ENCODE measurements at places on chromosomes 2 and 18.

DNA sequence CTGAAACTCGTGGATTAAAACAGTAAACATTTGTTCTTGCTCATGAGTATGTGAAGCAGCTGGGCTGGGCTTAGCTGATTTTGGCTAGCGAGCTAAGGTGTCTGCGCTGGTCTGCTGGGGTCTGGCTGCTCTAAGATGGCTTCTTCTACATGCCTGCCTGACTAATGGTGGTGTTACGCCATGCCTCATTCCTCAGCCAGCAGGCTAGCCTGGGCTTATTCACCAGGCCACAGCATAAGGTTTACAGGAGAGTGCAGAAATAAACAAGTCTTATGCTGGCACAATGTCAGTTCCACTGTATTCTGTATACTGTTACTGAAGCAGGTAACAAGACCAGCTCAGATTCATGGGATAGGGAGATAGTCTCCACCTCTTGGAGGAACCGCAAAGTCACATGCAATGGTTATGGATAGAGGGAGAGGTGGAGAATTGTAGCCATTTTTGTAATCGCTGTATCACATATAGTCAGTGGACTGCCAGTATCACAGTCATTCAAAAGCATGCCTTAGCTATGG lies 80.0 kb downstream of the RHBDD1 start:
- no peak for DNase-seq

DNA sequence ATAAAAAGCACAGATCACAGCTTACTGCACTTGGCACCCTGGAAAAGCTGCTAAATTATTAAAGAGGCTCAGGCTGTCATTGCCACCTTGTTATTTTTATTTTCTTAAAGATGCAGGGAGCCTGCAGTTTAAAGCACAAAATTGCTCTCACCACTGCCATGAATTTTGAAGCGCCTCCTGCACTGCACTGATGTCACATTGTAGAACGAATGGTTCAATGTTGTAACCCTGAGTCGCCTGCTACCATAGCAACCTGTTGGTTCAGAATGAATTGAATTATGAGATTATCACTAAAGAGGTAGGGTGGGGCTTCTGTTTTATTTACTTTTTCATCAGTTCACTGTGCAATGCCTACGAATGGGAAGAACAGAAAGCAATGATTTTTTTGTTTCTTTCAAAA lies 16.5 kb downstream of the SCG2 start:
- no peak for DNase-seq

DNA sequence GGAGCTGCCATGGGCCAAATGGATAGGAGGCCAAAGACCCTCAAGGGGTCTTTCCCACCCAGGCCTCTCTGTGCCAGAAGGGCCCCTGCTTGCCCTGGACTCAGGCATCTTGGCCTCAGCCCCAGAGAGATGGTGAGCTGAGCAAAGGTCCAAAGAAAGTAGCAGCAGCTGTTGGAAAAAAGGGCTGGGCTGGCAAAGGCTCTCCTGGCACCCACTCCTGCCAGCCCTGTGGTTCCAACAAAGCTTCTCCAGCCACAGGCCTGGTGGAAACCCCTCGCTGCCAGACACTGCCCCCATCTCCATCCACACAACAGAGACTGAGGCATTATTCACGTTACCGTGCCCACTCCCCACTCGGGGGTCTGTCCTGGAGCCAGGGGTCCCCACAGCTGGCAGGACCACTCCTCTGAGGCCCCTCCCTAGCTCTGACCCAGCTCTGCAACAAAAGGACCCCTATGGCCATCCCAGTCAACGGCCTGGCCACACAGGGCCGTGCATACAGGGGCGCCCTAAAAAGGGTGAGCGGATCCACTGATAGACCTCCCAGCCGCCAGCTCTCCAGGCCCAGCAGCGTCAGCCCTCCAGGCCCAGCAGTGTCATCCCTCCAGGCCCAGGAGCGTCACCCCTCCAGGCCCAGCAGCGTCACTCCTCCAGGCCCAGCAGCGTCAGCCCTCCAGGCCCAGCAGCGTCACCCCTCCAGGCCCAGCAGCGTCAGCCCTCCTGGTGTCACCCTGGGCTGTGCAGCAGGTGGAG lies 10.1 kb downstream of the BIN1 start:
- DNase-seq = no peak

DNA sequence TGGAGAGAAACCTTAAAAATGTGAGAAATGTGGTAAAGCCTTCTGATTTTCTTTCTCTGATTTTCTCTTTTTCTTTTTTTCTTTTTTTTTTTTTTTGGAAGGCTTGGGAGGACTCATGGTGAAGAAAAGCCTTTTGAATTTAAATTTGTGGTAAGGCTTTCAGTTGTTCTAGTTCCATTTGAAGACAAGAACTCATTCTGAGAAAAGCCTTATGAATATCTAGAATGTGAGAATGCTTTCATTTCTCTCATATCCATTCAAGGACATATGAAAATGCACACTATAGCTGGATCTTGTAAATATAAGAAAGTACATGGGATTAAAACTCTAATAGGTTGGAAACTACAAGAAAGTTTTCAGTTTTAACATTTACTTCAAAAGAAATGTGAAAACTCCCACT lies 1045.2 kb upstream of the NRXN1 start:
- no peak for DNase-seq

DNA sequence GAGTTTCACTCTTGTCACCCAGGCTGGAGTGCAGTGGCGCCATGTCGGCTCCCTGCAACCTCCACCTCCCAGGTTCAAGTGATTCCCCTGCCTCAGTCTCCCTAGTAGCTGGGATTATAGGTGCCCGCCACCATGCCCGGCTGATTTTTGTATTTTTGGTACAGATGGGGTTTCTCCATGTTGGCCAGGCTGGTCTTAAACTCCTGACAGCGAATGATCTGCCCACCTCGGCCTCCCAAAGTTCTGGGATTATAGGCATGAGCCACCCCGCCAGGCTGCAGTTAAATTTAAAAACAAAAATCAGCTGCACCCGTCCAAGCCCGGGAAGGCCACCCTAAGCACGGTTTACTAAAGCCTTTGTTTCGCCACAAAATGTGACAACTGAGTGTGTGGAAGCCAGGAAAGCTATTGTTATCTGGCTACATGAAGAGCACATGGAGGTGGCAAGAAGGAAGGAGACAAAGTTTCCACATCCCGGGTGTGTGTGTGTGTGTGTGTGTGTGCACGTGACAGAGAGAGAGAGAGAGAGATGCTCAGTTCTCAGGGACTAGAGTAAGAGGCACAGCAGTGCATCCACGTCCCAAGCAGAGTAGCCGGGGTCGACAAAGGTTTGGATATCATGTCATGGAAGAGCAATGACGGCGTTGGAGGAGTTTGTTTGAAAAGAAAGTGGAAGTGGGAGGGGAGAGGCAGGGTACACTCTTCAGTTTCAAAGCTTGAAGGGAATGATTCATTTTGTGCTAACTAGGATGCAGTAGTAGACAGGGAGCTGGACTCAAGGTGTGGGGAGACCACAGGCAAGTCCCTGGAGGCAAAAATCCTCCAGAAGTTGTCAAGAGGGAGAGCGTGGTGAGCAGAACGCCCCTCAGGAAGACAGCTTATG lies 20.1 kb downstream of the INPP5D start:
- DNase-seq = no peak

GRCh38 chr18:78820161-78820834 lies 159.3 kb upstream of the SALL3 start:
- no peak for DNase-seq

DNA sequence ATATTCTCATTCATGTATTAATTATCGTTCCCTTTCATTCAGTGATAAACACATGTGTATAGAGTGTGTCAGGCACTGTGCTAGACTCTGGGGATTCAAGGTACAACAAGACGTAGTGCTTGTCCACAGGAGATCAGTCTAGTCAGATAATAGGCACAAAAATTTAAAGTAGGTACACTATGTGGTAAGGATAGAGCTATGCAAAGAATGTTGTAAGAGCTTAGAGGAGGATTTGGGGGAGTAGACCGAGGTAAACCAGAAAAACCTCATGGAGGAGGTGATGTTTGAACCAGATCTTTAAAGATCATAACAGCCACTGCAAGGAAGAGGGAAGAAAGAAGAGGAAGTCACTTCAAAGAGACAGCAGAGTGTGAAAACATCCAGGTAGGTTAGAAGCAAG lies 256.9 kb upstream of the DDX18 start:
- no peak for DNase-seq

DNA sequence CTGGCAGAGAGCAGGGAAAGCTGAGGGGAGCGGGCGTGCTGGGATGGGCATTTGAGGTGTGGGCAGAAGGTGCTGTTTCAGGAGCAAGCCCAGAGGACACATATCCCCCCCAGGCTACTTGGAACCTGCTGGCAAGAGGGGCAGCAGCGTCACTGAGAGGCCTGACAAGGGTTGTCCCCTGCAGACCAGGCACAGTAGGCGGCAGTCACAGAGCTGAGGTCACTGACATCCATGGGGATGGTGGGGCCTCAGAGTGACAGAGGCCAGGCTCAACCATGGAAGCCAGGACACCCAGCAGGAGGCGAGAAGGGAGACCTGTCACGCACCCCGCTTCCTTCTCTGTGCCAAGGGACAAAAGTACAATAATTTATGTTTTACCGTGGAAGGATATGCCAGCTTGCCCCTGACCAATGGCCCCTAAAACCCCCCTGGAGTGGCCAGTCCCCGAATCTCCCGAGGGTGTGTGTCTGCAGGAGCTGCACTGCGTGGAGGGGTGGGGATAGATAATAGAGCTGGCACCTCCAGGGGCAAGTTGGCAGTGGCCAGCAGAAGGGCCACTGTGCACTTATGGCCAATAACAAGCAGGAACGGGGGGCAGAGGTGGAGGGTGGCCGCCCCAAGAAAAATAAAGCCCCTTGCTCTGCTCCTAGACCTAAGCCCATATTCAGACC lies 86.3 kb upstream of the SLC66A3 start:
- no peak for DNase-seq

- DNase-seq = no peak
Observed at GRCh38 chr2:127426501-127427354, 8.5 kb downstream of the PROC start.

- DNase-seq = no peak
Observed at GRCh38 chr2:128390991-128391630, 72.4 kb upstream of the HS6ST1 start.

DNA sequence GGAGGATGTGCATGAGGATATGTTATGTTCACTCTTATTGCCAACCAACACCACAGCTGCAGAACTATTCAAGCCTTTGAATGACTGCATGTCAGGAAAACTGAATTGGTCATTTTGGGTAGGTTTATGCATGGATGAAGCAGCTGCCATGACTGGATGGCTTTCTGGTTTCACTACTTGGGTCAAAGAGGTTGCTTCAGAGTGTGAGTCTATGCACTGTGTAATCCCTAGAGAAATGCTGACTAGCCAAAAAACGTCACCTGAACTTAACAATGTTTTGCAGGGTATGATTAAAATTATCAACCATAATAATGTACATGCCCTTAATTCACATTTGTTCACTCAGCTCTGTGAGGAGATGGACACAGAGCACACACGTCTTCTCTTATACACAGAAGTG lies 206.7 kb upstream of the RBBP8 start:
- DNase-seq = no peak

DNA sequence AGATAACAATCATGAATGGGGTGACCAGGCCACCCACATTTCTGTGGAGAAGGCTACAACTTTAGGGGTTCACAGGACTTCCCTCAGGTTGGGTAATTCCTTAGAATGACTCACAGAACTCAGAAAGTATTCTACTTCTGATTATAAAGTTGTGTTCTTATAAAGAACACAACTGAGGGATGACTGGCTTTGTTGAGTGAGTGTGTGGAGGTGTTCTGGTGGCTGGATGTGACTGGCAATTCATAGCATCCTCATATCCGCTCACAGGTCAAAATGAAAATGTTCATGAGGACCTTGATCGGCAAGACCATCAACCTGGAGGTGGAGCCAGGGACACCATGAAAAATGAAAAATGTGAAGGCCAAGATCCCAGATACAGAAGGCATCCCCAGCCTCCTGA lies 143.3 kb upstream of the CAB39 start:
- DNase-seq = no peak

DNA sequence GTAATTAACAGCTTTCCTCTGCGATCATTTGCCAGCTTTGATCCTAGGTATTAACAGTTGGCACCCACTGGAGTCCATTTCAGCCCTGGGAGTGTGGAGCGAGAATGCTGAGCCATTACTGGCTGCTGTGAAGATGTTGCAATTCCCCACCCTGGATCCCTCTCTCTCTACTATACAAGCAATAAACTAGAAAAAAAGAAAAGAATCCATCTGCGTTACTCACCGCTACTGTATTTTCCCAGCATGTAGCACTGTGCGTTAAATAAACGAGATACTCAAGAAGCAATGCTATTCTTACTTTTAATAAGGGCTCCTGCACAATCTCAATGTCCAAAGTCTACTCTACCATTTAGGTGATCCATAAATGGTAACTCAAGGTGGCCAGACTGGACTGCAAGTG lies 8.5 kb downstream of the RTTN start:
- DNase-seq = no peak

GRCh38 chr2:210366675-210367080 lies 51.7 kb upstream of the MYL1 start:
- no peak for DNase-seq

DNA sequence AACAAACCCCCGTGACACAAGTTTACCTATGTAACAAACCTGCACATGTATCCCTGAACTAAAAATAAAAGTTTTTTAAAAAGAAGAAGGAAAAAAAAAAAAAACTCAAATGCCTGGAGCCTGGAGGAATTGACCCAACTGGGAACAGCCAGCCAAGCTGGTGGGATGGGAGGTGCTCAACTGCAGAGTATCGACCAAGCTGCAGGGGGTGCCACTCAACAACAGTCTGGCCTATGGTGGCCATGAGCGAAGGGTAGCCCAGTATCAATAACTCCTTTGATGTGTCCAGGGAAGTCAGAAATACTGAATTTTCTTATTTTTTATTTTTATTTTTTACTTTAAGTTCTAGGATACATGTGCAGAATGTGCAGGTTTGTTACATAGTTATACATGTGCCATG lies 310.3 kb upstream of the DLGAP1 start:
- no peak for DNase-seq

- no peak for DNase-seq
Observed at GRCh38 chr2:164747783-164748433, 93.7 kb downstream of the COBLL1 start.

- DNase-seq = no peak
Observed at GRCh38 chr2:231884438-231885140, 41.6 kb downstream of the NPPC start.

DNA sequence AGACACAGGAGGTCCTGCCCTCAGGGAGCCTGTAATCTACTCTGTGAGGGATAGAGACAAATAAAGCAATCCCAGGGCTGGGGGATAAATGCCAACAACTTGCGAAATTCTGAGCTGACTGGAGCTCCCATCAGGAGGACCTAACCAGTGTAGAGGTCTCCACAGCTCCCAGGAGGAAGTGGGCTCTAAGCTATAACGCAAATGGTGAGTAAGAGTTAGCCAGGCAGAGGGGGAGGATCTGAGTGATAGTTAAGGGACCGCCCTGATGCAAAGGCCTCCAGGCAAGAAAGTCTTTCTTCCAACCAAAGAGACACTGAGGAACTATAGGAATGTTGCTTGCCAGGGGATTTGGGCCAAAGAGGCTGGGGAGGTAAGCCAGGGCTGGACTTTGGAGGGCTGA lies 16.0 kb upstream of the ZNF532 start:
- DNase-seq = no peak

DNA sequence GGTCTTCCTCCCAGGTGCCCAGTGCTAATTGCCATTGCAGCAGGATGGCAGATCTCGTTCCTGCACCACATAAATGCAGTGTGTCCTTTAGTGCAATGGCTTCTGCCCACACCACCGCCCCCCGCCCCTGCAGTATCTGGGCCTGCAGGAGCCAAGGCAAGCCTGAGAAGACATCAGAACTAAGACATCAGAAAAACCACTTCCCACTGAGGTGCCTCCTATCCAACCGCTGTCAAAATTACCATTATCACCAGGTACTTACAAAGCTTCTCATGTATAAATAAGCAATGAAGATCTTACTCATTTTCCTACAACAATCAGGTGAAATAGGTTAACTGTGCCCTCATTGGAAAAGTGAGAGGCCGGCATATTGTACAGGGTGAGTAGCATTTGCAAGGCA lies 228.8 kb downstream of the FBXO15 start:
- DNase-seq = no peak
